Inflammatory macrophage treated with lipopolysaccharide for 4 hours (primary cell): ENCODE measurements at places on chromosomes 11 and 22.

DNA sequence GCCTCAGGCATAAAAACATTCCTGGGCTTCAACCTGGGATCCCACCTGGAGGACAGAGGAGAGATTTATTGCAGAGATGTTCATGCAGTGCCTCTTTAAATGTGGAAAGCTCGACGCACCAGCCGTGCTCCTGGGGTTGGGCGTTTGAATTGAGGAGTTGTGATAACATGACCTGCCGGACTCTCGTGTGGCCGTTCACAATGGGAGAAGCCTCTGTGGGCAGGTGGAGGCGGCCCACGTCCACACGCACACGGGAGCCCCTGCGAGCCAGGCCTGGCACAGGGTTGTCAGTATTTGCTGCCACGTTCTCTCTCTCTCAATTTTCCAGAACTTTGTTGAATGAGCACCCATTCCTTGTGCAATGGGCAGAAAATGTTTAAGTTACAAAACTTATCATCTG is 58.3 kb upstream of the PPARA start:
- no peak for DNase-seq

- no peak for DNase-seq
Measured at GRCh38 chr11:2219318-2220017, 47.9 kb upstream of the TH start.

- peak; percentile 2 for DNase-seq
Measured at GRCh38 chr22:32904044-32904443, 102.5 kb downstream of the TIMP3 start.

DNA sequence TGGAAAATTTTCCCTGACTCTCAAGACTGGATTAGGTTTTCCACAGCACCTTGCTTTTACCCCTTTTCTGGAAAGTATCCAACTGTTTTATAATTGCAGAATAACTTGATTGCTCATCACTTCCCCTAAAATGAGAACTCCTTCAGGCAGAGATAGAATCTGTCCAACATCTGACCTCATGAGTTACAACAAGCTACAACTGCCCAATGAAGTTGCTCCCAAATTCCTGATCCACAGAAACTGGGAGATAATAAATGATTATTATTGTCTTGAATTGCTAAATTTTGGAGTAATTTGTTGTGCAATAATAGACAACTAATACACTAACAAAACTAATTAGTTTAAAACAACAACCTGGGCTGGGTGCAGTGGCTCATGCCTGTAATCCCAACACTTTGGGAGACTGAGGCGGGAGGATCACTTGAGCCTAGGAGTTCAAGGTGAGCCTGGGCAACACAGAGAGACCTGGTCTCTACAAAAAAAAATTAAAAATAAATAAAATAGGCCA is 10.0 kb upstream of the CCDC83 start:
- DNase-seq, result peak; percentile 44

- DNase-seq, result no peak
Measured at GRCh38 chr11:86896441-86896841, 58.8 kb downstream of the FZD4 start.

- DNase-seq, result no peak
Measured at GRCh38 chr11:58285483-58286040, 17.5 kb upstream of the OR10W1 start.

DNA sequence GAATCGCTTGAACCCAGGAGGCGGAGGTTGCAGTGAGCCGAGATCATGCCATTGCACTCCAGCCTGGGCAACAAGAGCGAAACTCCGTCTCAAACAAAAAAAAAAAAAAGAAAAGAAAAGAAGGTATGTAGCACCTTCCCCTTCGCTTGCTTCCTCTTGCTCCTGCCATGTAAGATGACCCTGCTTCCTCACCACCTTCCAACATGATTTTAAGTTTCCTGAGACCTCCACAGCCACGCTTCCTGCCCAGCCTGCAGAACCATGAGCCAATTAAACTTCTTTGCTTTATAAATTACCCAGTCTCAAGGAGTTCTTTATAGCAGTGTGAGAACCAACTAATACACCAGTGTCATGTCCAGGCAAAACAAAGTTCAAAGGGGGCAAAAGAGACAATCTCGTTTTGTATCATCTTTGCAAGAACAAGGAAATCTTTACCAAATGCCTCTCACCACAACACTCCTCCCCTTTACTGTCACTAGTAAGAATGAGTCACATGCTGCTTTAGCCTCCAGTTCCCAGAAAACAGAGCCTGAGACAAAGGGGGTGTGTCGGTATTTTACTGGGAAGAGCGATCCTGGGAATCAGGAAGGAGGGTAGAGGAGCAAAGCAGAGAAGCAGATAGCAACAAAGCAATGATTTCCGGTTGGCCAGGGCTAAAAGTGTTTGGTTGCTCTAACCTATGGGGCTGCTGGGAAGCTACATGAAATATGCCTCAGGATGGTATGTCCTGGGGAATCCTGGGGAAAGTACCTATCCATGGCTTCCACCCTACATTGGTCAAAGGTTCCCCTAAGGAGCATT is 10.5 kb upstream of the MCHR1 start:
- DNase-seq, result peak; percentile 63

- DNase-seq, result no peak
Measured at GRCh38 chr11:128451652-128452470, 135.5 kb downstream of the ETS1 start.

DNA sequence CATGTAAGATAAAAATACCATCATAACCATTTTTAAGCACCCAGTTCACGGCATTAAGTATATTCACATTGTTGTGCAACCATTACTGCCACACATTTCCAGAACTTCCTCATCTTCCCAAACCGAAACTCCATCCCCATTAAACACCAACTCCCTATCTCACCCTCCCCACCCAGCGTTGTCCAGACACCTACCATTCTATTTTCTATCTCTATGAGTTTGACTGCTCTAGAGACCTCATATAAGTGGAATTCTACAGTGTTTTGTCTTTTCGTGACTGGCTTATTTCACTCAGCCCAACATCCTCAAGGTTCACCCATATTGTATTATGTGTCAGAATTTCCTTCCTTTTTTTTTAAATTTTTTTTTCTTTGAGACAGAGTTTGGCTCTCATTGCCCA is 45.2 kb downstream of the PPFIA1 start:
- DNase-seq, result peak; percentile 88

DNA sequence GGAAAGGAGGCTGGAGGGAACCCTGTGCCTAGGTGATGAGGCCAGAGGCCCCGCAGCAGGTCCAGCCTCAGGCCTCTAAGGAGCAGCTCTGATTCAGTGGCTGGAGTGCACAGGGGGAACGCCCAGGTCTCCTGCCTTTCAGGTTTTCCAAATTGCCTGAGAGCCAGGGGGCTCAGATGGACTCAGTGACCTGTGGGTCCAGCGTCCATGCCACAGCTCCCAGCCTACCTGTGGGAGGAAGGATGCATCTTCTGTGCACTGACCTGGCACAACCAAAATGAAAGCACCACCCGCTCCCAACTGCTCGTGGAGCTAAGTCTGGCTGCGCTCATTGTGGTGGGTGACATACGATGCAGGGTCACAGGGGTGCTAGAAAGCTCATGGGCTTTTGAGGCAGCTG is 82.8 kb downstream of the FEZ1 start:
- no peak for DNase-seq

DNA sequence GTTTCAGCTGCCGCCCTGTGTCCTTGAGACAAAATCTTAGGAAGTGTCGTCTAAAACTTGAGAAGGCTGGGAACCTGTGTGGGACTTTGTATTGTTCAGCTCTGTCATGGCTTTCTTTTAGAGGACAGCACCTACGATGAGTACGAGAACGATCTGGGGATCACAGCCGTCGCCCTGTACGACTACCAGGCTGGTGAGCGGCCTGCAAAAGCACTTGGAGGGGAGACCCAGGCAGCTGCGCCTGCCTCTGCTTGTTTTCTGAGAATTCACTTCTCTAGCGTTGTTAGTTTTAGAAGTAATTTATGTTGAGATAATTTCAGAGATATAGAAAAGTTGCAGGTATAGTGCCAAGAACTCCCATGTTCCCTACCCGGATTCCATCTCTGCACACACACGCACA is 35.2 kb downstream of the CTTN start:
- no peak for DNase-seq
